ENCODE measurements at places on chromosomes 7 and 10. TPM values are rescaled to one million over a fixed set of nuclear protein-coding genes. Genes with fewer than 3 reads are reported as not detected.

- DNase-seq: no peak
Measured at GRCh38 chr10:4635388-4635787, 190.6 kb upstream of the AKR1E2 start.

DNA sequence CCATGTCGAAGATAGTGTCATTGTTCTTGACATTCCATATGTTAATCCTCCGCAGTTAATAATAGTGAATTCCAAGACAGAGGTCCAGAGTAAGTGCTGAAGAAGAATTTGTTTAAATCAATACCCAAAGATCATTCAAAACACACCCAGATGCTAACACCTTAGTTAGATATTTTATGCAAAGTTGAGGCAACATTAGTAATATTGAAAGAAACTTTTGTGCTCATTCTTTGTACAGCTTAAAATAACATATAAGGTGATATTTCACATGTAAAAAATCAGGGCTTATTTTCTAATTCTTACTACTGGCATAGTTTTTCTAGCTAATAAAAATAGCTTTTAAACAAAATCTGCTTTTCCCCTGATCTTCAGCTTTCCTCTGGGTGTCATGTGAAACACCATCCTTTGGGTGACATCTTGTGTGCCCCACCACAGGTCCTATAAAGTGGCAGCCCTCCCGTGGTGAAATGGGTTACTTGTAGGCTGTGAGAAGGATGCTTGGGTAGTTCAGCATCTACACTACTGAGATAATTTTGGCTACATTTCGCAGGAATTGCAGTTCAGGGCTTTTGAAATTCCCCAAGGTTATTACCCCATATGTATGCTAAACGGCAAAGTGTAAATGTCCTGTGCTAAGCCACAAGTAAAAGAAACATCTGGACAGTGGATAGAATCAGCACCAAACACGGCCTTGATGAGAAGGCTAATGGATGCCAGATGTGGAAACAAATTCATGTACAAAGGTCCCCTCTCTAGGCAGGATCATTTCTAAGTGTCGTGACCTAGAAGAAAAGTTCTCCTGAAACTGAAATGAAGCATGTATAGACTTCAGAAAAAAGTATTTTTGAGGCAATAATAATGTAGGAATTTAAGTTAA, 105.4 kb downstream of the GRM3 start:
- no peak for DNase-seq

DNA sequence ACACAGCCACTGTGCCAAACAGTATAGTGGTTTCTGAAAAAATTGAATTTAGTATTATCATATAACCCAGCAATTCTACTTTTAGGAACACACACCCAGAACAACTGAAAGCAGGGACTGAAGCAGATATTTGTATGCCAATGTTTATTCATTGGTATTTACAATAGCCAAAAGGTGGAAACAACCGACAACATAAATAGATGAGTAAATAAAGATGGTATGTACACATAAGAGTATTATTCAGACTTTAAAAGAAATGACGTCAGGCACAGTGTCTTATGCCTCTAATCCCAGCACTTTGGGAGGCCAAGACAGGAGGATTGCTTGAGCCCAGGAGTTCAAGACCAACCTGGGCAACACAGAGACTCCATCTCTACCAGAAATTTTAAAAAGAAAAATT, 7.2 kb downstream of the CDCA7L start:
- no peak for DNase-seq

HIF1AN gene
- total RNA-seq: 53.6 TPM

DNA sequence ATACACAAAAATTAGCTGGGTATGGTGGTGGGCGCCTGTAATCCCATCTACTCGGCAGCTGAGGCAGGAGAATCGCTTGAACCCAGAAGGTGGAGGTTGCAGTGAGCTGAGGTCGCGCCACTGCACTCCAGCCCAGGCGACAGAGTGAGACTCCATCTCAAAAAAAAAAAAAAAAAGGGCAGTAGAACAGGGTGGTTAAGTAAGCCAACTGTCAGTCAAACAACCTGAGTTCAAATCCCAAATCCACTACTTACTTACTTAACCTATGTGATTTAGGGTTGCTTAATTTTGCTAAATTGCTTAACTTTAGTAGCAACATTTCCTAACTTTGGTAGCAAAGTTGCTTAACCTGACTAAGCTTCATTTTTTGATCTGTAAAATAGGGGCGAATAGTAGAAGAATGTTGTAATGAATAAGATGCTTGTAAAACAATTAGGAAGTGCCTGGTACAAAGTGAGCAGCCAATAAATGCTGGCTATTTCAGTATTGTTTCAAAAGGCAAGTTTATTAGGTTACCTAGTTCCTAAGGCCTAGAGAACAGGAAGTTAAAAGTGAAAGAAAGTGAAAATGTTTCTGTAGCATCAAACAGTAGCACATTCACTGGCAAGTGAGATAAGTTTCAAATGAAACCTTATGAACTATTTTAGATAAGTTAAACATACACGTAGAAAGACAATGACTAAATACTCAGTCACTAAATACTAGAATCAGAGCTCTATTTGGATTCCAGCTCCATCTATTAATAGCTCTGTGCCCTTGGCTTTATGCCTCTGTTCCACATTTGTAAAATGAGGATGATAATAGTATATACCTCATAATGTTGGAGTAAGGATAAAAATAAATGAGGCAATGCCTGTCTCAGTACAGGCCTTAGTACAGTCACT, 64.3 kb downstream of the HOXA1 start:
- DNase-seq: no peak

DNA sequence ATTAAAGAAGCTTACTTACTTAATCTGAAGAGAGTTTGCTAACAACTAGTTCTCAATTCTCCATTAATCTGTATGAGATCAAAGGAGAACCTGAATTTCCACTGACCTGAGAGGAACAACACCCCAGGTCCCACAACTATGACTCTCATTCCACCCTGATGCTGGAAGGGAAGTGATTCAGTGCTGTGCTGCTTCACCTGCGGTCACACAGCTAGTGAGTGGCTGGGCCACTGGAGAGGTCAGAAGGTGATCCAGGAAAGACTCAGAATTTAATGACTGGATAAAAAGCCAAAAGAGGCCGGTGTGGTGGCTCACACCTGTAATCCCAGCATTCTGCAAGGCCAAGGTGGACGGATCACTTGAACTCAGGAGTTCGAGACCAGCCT, 23.6 kb downstream of the SORBS1 start:
- DNase-seq: no peak

SYNPO2L gene
- 0.06 TPM for total RNA-seq

DNA sequence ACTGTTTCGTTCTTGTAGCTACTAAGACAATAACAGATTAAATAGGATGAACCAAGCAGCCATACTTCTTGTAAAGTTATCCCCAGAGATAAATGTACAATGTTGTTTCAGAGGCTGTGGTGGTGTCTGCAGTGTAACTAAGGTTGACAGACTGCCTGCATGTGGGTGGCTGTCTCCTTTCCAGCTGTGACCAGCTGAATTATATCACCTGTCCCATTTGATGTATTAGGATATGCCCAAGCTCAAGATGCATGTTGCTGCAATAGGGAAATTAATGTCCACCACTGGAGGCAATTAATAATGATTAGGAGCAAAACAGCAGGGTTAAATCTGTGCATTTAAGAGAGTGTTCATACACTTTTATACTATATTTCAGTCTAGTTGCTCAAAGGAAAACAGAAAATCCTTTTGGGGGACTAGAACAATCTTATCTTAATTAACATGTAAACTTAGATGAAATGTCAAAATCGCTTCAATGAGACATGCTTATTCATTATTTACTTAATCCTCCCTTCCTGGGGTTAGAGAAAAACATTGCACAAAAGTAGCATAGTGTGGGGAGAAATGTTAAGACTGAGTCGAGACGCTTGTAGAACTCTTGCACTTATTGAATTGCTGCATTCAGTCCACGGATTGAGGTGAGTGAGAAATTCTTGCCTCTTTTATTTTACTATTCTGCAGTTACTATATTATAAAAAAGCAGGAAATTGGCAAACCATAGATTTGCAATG, 269.0 kb downstream of the SNX10 start:
- no peak for DNase-seq

- DNase-seq: no peak
Measured at GRCh38 chr10:48568131-48568530, 36.7 kb downstream of the ARHGAP22 start.

DNA sequence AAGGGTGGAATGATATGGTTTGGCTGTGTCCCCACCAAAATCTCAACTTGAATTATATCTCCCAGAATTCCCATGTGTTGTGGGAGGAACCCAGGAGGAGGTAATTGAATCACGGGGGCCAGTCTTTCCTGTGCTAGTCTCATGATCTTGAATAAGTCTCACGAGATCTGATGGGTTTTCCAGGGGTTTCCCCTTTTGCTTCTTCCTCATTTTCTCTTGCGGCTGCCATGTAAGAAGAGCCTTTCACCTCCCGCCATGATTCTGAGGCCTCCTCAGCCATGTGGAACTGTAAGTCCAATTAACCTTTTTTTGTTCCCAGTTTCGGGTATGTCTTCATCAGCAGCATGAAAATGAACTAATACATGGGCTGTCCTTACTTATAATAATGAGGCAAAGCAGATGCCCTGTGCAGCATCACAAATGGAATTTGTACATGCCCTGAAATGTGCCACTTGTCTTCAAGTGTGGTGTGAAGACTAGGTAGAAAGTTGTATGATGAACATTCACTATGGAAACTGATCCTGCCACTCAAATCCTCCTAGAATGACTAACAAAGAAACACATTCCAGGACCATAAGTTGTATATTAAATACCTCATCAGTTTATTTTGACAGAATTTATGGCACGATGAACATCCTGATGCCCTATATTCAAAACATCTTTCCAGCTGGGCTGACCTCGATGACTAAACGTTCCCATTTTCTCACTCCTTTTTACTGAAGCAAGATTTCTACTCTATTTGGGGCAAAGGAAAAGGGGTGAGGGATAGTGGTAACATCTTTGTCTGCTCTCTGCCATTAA, 122.8 kb upstream of the CTTNBP2 start:
- no peak for DNase-seq

DNA sequence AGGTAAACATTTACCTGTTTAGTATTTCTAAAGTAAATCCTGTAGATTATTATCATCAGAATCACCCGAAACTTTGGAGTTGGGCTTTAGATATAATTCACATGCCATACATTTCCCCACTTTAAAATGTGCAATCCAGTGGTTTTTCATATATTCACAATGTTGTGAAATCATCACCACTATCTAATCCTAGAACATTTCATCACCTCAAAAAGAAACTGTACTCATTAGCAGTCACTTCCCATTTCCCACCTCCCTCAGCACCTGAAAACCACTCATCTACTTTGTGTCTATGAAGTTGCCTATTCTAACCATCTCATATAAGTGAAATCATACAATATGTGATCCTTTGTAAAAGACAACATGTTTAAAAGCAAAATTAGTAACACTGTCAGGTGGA, 182.6 kb downstream of the FZD1 start:
- no peak for DNase-seq
